ENCODE measurements at places on chromosomes 7 and 10.

DNA sequence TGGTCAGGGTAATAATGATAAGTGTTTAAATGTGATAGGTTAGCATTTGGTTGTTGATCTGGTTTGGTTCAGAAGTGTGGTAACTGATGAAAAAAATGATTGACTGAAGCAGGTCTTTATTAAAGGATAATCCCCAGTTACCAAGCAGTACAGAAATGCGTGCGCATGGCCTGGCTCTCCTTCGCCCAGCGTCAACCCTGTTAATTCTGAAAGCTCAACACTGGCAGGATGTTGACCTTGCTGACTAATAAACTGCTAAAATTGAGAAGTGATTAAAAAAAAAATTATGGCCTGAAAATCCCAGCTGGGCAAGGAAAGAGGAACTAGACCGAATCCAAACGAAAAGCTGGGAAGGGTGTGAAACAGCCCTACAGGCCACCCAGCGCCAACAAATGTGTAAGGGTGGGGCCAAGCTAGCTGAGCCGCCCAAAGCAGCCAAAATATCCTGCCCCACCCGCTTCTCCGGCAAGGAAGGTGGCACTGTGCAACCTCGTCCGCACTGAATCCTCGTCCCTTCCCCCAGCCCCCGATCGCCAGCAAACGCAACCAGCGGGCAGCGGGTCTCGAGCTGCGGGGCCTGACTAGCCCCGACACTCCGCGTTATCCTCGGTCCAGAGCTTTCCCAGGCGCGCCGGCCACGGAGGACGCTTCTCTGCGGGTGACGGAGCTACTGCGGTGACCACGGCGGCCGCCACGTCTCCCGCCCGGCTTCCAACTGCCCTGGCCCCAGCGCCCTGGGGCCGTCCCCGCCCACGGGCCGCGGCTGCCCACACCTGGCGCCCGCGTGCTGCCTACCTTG, 561 bp downstream of the SHTN1 start:
- peak; percentile 30 for DNase-seq

GRCh38 chr10:97760461-97761257, 11.1 kb downstream of the SFRP5 start:
- no peak for DNase-seq

DNA sequence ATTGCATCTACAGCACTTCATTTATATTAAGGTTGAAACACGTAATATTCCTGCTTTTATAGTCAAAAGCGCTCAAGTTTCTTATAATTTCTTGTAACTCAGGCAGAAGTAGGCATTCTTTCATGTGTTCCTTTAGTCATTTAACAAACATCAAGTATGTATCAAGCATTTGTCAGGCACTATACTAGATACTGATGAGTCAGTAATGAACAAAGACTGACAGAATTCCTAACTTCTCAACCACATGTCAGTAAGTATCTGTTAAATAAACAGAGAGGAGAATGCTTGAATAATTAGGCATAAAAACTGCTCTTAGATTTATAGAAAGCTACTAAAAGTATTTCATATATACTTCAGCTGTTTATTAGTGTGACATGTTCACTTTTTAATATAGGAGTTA, 9.9 kb downstream of the CRPPA start:
- DNase-seq: no peak

DNA sequence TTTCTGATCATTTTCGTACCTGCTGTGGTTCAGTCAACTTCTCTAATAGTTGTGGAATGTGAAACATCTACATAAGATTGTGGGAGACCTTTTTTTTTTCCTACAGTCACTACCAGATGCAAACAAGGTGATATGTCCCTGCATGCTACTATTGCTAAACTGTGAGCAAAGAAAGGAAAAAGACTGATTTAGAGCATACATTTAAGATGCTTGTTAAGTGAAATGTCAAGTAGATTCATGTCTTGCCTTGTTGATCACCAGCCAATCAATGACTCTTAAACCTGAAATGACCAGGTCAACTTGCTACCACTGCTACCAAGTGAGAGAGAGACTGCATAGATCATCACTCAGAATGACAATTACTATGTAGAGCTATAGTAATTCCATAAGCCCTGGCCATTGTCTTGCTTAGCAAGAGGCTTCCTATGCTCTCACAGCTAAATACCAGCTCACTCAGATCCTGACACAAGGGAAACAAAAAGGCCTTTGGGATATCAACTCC, 84.3 kb upstream of the SKAP2 start:
- DNase-seq: no peak
